ENCODE measurements at places on chromosomes 13 and 19.

DNA sequence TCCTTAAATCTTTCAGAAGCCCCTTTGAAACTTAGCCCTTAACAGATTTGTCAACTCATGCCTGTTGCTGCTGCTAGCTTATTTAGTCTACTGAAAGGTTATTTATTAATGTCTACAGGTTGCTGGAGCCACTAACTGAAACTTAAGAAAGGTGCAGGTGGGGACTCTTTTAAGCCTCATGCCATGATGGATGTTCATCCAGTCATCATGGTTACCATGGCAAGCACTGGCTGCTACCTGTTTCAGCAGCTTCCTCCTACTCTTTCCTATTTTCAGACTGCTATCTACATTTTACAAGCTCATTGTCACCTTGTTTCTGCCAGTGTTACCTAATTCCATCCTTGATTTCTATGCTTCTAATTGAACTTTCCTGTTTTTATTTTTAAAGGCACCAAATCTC, 27.1 kb downstream of the DGKH start:
- DNase-seq = no peak

GRCh38 chr13:29711776-29712175, 116.3 kb upstream of the SLC7A1 start:
- no peak for DNase-seq

DNA sequence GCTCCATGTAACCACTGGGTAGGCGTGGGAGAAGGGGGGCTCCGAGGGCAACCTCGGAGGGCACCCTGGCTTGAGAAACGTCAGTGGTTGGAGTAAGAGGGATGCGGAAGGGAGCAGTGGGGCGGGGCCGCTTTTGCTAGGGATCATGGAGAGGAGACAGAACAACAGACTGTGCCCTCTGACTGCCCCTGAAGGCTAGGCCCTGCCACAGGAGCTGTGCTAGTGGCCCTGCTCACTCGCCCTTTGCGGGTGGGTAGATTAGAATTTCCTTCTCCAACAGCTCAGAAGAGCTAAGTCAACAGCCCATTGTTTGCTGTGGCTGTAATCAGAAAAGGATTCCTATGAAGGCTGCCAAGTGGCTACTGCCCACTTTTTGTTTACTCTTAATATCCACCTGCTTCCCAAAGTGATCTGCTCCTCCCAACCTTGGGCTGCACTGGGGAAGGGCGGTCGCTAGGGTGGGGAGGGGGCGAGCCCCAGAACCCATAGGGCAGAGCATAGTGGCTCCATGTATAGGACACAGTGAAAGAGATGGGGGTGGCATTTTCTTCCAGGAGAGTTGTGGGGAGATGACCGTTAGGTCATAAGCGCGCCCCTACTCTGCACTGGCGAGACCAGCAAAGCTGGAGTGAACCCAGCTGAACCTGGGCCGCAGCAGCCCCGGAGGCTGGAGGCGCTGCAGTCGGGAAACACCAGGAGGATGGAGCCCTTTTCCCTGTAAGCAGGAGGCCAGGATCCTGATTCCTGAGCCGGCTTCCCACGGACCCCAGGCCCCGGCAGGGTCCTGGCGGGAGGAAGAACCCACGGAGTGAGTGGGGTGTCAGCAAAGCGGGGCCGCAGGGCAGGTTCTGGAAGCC, 1.9 kb upstream of the C1QTNF9 start:
- no peak for DNase-seq

GRCh38 chr13:32925506-32925905, 90.7 kb upstream of the KL start:
- DNase-seq = no peak

DNA sequence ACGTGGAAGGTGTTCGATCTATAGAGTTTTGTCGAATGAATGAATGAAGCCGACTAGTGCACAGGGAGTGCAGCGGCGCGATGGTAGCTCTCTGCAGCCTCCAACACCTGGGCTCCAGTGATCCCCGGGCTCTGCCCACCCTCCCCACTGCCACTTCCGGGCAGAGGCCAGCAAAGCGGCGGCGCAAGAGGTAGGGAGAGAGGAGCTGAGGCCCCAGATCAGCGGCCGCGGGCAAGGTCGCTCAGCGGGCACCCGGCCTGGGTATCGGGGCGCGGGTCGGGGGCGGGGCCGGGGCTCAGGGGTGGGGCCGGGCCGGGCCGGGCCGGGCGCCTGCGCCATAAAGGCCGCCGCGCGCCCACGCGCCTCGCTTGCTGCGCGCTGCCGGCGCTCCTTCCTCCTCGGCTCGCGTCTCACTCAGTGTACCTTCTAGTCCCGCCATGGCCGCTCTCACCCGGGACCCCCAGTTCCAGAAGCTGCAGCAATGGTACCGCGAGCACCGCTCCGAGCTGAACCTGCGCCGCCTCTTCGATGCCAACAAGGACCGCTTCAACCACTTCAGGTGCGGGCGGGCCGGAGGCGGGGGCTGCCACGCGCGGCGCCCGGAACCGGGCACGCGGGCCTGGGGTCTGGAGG, at the start of gene GPI:
TSS of gene GPI (plus strand) at position 367 of the 633 bp plus-strand sequence. CDS start at position 438, 71 bp downstream.
- DNase-seq = peak; percentile 58

DNA sequence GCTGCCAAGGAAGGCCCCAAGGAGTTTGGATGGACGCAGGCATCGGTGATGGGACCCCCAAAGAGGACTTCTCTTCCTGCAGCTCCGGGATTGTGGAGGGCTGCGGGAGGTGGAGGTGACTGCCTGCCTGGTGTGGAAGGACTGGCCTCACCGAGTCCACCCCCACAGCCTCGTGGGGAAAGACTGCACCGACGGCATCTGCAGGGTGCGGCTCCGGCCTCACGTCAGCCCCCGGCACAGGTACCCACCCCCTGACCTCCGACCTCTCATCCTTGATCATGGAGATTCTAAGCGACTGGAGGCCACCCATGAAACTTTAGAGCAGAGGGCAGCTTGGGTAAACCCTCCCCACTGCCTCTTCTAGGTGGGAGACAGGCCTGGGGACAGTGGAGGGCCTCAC, 16.9 kb upstream of the CLASRP start:
- no peak for DNase-seq
